HCT116 (cell line): ENCODE measurements at places on chromosomes 2 and 18. TPM values are rescaled to one million over a fixed set of nuclear protein-coding genes. Genes with fewer than 3 reads are reported as not detected.

- no peak for DNase-seq
Observed at GRCh38 chr2:207523005-207523404, 6.8 kb upstream of the CREB1 start.

DNA sequence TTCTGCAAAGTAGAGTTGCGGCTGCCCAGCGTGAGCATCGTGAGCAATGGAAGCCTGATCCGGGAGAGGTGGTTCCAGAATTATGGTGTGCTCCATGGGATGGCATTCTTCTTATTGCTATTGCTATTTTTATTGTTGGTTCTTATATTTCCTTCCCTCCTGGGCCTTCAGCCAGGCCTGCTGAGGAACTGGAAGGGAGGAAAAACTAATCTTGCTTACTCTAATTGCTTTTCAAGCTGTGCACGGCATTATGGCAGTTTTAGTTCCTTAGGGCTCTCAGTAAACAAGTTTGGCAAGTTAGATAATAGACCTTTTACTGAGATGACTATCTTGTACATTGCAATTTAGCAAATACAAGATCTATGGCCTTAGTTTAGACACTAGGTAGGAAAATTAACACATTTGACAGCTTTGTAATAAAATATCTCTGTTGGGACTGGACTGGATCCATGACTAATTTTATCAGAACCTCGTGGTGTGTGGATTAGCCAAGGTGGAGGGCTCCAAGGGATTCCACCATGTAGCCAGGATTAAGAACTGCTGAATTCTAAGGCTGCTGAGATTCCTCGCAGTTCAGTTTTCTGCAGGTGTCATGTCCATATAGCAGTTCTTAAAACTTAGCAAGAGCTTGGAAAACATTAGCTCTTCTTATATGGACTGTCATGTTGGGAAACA lies 6.0 kb downstream of the RSAD2 start:
- DNase-seq: no peak

- DNase-seq: no peak
Observed at GRCh38 chr2:223418604-223419199, 183.5 kb downstream of the SCG2 start.

DNA sequence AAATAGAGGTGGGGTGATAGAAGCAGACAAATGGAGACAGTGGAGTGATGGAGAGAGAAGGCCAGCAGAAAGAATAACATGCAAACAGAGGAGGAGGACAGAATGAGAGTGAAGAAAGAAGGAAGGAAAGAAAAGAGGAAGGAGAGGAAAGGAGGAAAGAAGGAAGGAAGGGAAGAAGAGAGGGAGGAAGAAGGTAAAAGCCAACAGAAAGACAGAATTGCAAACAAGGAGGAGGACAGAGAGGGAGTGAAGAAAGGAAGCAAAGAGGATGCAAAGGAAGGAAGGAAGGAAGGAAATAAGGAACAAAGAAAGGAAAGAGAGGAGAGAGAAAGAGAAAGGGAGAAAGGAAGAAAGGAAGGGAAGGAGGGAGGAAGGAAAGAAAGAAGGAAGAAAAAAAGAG lies 444.0 kb downstream of the IRS1 start:
- DNase-seq: no peak

DNA sequence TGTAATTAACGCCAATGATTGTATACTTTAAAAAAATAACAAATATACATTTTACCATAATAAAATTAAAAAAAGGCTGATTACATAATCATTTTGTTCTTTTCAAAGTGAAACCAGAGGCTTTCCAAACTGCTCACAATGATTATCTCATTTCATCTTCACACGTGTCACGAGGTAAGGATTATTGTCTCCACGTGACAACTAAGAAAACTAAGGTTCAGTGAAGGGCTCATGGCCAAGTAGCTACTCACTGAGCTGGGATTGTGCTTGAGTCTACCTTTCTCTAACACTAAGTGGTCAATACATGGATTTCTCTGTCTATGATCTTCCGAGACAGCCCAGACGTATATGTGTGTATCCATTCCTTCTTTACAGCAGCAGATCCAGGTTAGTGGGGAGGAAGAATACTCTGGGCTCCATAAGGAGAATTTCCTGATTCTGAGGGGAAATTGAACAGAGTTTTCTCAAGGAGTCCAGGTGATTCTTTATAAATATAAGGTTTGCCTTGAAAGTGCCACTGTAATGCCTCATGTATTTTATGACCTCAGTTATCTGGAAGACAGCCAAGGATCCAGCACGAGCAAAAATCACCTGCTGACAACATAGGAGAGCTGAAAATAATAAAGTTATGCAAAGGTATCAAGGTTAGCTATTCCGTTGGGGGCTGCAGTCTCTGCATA lies 25.6 kb upstream of the ACSL3 start:
- DNase-seq: no peak

DNA sequence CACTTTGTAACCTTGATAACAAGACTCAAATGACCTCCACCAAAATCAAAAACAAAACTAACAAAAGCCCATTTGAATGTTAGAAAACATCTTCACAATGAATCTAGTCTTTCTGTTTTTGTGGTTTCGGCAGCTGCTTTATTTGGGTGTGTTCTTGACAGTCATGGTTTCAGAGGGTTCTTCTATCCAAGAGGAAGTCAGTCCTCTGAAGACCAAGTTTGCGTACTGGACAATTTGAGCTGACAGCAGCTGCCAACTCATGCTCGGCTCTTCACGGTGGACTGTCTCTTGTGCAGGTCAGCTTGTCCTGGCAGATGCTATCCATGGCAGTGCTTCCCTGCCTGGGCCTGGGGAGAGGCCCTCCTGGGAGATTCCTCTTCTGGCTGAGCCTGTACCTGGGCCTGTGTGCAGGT lies 91.0 kb downstream of the TMEM17 start:
- no peak for DNase-seq

GRCh38 chr2:149538138-149538833 lies 49.3 kb downstream of the MMADHC start:
- no peak for DNase-seq

DNA sequence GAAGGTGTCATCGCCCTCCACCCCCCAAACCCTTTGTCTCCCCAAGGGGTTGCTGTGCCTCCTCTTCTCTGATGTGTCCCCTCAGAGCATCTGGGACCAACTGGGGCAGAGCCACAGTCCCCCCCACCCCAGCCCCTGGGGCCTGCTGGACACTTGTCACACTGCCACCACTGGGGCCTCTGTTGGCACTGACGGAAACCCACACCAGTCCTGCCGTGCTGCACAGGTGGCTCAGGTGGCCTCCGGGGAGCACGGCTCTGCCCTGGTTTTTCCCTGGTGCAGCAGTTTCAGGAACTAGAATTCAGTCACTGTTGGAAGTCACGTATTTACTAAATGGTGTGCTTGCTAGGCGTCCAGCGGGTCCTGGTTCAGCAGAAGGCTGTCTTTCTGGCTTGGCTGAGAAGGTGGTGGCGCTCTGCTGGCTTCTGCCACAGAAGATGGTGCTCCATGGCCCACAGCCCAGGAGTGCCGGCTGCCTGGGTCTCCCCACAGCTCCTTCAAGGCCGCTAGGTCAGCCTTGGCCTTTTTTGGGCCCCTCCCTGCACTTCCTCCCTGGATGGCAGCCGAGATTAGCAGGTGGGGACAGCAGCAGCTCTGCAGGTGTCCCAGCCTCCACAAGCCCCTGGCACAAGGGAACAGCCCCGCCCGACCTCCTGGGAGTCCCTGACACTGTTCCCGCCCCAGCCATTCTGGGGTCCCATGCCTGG lies 18.6 kb upstream of the KLHL30 start:
- DNase-seq: no peak

- no peak for DNase-seq
Observed at GRCh38 chr2:125643128-125643527, 1012.8 kb upstream of the GYPC start.

- no peak for DNase-seq
Observed at GRCh38 chr18:74944676-74945075, 264.3 kb downstream of the PTGR3 start.

DNA sequence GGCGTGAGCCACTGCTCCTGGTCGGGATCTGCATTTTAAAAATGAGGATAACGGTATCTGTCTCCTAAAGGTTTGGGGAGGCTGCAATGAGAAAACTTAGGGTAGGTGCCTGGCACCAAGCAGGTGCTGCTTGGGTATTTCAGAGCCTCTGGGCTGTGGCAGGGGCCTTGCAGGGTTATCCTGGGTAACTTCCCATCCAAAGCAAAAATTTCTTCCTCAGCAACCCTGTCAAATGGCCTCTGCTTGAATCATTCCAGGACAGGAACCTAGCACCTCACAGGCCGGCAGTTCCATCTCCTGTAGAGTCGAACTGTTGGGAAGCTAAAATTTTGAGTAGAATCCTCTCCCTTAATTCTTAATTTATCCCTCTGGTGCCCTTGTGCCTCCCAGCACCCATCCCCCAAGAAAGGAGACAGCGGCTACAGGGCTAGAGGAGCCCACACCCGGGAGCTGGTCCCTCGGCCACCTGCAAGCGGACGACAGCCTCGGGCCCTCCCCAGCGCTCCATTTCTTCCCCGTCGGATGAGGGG lies 868 bp downstream of the CGREF1 start:
- DNase-seq: no peak

GRCh38 chr2:152743002-152743401 lies 24.6 kb downstream of the ARL6IP6 start:
- peak; percentile 8 for DNase-seq

- no peak for DNase-seq
Observed at GRCh38 chr2:239590995-239591915, 190.4 kb upstream of the HDAC4 start.

DNA sequence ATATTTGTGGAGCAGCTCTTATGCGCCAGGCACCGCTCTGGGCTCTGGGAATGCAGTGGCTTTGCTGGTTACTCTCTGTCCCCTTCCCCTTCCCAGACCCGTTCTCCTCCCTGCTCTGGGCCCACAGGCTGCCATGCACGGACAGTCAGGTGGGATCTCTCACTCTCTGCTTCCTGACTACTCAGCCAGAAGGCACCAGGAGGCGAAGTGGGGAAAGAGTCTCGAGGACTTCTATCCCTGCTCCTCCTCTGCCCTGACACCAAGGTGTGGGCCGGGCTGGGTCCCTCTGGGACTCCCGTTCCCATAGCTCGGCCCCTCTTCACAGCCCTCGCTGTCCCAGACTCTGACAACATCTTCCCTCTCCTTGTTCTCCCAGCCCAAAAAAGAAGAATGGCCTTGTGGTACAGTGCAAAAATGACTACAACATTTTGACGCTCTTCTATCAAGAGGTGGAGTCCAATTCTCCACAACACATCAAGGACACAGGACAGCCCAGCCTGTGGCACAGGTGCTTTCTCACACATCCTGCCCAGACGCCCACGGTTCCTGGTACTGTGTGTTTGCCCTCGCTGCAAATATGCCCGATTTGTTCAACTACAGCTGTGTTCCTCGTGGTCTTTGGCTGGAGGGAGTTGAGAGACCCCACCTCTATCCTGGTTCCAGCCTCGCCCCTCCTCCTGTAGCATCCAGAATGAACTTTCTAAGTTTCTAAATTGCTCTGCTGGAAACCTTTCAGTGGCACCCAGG lies 14.0 kb upstream of the DUSP2 start:
- no peak for DNase-seq

DNA sequence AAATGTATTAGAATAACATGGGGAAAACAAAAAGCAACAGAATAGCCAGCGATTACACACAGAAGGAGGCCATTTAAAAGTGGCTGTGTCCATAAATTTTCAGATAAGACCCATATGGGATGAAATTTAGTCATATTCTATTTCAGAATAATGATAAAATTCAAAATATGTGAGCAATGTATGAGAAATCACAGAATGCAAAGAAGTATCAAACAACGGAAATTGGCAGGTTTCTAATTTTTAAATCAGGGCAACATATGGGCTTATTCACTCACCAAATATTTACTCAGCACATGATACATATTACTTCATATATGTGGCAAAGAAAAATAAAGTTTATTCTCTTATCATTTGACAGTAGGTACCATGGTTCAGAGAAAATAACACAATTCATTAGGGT lies 208.5 kb downstream of the GRB14 start:
- DNase-seq: no peak

GRCh38 chr2:234932591-234933168 lies 19.1 kb upstream of the SH3BP4 start:
- no peak for DNase-seq

The GREB1 gene
- total RNA-seq: 6.2 TPM

The DSG2 gene
- total RNA-seq: 123 TPM

The RIT2 gene
- total RNA-seq: not detected

The GDF7 gene
- total RNA-seq: 0.02 TPM

The ZNF514 gene
- 8.5 TPM for total RNA-seq

The RAB31 gene
- 46.9 TPM for total RNA-seq

The FBLN7 gene
- total RNA-seq: 0.34 TPM

The CNOT9 gene
- 65.7 TPM for total RNA-seq
